ENCODE measurements at places on chromosomes 7 and 10.

DNA sequence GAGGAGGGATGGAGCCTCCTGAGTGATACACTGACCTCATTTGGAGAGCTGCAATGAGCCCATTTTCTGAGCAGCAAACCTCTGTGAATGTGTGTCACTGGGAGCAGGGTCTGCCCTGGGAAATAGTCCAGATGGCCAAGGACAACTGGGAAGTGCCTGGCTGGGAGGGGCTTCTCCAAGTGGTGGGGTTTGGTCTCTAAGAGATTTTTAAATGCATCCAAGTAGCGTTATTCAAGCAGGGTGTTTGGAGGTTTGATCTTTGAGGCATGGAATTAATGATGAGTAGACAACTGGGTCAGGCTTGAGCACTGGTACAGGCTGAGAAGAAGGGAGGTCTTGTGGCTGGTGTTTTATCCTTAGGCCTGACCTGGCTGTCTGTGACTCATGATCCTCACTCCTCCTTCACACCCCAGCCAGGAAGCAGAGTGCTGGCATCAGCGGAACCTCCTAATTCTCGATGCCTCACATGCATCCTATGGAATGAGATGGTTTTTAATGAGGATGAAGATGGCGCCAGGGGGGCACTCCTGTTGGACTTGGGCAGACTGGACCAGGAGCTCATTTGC is 3.3 kb downstream of the GOLGA7B start:
- no peak for DNase-seq

GRCh38 chr7:13702251-13702650 is 287.2 kb downstream of the ETV1 start:
- DNase-seq, result no peak

DNA sequence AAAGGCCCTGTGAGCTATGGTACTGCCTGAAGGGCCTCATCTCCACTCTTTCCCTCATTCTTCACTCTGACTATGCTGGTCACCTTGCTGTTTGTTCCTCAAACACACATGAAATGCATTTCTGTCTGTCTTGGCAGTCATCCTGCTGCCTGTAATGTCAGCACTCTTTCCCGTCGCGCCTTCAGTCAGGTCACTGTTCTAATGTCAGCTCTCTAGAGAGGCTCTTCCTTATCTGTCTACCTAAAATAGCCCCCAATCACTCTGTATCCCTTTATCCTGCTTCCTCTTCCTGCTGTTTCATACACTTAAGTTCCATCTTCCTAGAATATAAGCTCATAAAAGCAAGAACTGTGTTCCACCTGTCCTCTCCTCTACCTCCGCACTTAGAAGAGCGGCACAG is 215.5 kb downstream of the ZNF33B start:
- no peak for DNase-seq

DNA sequence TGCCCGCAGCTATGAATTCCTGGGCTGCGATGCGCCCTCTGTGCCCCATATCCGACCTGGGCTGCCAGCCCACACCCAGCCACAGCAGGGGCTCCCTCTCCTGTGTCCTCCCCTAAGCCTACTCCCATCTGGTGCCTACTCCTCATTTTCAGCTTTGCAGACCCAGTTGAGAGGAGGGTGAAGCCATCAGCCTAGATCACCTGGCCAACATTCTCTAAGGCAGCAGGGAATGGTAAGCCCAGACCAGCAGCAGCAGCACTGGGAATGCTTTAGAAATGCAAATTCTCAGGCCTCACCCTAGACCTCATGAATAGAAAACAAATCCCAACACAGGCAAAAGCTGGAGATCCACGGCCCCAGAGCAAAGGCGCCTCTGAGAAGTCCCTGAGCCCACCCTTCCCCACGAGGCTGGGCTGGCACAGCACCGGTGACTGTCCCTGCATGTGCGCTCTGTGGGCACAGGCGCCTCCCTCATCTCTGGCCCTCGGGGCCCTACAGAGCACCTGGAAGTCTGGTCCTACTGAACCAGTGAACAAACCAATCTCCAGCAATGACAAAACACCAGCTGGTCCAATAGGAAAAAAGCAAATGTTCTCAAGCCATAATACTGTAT is 161.4 kb downstream of the GFRA1 start:
- no peak for DNase-seq

DNA sequence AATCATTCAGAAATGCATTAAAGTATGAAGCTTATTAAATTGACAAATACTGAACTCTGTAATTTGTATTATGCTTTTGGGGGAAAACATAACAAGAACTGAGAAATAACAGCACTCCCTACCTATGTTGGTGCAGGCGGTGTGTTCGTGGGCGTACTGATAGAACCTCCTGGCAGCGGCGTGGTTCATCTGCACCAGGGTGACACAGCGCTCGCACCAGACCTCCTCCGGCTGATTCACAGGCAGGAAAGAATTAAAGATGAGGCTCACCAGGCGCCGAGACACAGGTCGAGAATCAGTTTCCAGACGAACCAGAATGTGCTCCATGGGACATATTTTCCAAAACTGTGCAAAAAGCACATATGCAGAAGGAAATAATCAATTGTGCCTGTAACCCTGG is 40.2 kb downstream of the NCAPG2 start:
- DNase-seq, result no peak

DNA sequence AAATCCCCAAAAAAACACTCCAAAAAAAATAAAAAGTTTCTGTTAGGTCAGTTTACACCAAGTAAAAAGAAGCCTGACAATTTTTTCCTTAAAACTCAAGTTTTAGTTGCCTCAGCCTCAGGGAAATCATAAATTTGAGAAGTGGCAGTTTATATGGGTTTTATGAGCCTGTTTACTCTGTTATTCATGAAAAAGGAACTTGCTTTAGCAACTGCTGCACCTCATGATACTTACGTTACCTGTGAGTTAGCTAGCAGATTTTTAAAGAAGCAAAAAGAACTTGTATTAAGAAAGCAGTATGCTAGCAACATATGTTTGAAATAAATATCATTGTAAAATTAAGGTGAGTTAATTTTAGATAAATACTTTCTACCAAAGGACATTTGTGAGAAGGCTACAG is 1264.5 kb upstream of the PHF14 start:
- no peak for DNase-seq

- DNase-seq, result no peak
Measured at GRCh38 chr10:114272696-114273095, 33.6 kb downstream of the VWA2 start.

- DNase-seq, result no peak
Measured at GRCh38 chr10:78333362-78334143, 299.9 kb downstream of the RPS24 start.

All from HFFc6 (cell line).